ENCODE measurements at places on chromosomes 3 and 15.

DNA sequence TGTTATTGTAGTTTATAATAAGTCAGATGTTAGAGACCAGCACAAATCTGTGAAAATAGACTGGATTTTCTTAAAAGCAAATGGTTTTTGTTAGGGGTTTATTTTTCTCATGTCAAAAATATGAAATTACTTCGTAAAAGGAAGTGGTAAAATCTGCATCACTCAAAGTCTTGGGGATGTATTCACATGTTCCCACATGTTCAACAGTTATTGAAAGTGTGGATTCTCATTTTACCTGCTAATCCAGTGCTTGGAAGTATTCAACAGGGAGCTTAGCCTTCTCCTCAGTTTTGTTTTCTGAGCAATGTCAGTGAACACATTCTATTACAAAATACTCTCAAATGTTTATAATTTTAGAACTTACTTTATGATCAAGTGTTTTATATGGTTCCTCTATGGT, 352.0 kb downstream of the SOX2 start:
- H3K27ac ChIP-seq, result no peak overlapping the region
- H3K36me3 ChIP-seq, result no peaks in the 10 kb centered on the region
- H3K27me3 ChIP-seq, result no peaks in the 10 kb centered on the region
- no peak for DNase-seq
- H3K4me1 ChIP-seq, result no peaks in the 10 kb centered on the region

GRCh38 chr15:66193066-66193465, 60.5 kb downstream of the MEGF11 start:
- no peak for DNase-seq
- no peaks in the 10 kb centered on the region for H3K4me1 ChIP-seq
- H3K4me3 ChIP-seq, result no peak overlapping the region
- H3K36me3 ChIP-seq, result no peaks in the 10 kb centered on the region

DNA sequence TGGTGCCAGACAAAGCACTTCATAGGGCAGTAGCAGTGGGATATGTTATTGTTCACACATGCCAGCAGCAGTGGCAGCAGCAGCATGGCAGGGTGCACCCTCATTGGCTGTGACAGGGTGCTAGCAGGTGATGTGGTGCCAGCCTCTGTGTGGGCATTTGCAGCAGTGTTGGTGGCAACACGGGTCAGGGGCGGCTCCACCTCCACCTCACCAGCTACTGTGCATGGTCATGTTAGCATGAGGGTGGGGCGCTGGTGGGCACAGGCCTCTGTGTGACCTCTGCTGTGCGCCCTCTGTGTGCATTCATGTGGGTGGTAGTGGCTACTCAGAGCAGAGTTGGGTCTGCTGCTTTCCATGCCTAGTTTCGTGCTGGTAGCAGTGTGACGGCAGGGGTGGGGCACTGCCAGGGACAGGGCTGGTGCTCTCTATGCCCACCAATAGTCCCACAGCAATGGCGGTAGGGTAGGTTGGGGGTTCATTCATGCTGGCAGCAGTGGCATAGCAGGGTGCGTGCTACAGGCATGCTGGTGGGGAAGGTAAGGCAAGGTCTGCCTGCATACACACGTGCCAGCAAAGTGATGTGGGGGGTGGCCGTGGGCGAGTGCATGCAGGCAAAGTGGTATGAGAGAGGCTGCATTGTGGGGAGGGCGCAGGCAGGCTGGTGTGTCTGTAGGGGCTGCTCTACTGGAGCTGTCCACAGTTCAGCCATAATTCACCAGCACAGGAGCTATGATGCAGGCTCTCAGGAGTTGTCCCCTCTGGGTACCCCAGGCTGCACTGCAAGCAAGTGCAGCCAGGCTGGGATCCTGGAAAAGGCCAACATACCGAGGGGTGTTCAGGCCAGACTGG, 402.7 kb downstream of the GRM7 start:
- no peaks in the 10 kb centered on the region for H3K36me3 ChIP-seq
- H3K4me1 ChIP-seq, result no peaks in the 10 kb centered on the region
- H3K4me3 ChIP-seq, result no peak overlapping the region
- no peak for DNase-seq

- H3K4me3 ChIP-seq, result no peak overlapping the region
- no peak for DNase-seq
- H3K36me3 ChIP-seq, result no peaks in the 10 kb centered on the region
- H3K4me1 ChIP-seq, result no peaks in the 10 kb centered on the region
- H3K27me3 ChIP-seq, result no peaks in the 10 kb centered on the region
These were observed 188.3 kb downstream of the LSAMP start for GRCh38 chr3:116256843-116257485.
